ENCODE measurements at places on chromosomes 6 and 20.

DNA sequence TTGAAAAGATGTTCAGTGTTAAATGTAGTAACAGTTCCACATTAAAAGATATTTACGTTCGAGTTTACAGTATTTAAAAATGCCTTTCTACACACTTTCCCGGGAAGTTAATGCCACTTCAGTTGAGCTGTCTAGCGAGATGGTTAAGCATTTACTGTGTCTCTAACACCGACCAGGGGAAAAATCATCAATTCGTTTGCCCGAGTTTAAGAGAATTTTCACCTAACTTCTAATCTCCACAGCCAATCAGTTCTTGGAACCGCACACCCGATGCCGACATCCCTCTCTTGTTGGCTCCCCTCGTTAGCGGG is 58.2 kb downstream of the FAM217A start:
- no peak for DNase-seq

GRCh38 chr6:104956731-104957294 is at the start of gene LIN28B:
Gene LIN28B, plus strand, starts transcription at chr6:104957107. Its CDS starts 144 bp downstream, at chr6:104957251.
- DNase-seq: no peak

- DNase-seq: no peak
Measured at GRCh38 chr20:10594296-10594868, 79.4 kb downstream of the JAG1 start.

DNA sequence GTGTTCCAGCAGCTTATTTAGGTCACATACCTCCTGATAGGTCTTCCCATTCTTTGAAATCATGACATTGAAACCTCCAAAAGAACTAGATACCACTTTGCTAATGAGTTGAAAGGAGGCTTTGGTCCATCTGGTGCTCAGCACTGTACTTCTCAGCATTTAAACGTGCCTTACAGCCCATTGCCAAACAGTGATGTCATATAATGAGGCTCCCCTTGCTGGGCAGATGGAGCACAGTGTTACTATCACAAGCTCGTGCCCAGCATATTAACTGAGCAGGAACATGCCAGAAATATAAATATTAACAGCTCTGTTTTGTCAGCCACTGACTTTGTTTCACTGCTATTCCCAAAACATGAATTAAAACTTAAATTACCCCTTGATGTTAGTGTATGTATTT is 25.5 kb upstream of the MAPK13 start:
- no peak for DNase-seq

- no peak for DNase-seq
Measured at GRCh38 chr6:122704066-122704465, 75.5 kb upstream of the FABP7 start.

GRCh38 chr20:47335251-47336128 is 21.0 kb downstream of the ZMYND8 start:
- DNase-seq: no peak

DNA sequence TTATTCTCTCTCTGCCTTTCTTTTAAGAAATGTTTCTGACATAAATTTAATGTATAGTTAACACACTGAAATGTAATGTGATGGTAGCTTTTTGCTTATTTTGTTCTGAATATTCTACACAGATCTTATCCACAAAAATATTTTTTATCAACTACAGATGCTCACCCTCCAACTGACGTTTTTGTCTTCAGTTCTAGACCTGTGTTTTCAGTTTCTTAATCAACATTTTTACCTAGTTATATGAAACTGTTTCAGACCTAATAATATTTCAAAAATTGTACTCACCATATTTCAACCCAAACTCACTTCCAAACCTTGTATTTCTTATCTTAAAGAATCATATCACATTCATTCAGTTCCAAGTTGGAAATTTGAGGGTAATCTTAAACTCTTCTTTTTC is 452.8 kb downstream of the RFPL4B start:
- DNase-seq: no peak

GRCh38 chr6:136415351-136416007 is 125.8 kb upstream of the BCLAF1 start:
- DNase-seq: no peak

- no peak for DNase-seq
Measured at GRCh38 chr6:136324686-136325380, 35.2 kb upstream of the BCLAF1 start.

- no peak for DNase-seq
Measured at GRCh38 chr6:43966853-43967718, 160.2 kb downstream of the MRPL14 start.

GRCh38 chr20:37358366-37359150 is 12.6 kb downstream of the SRC start:
- DNase-seq: no peak

- DNase-seq: no peak
Measured at GRCh38 chr20:10521068-10521831, 86.1 kb downstream of the SLX4IP start.

DNA sequence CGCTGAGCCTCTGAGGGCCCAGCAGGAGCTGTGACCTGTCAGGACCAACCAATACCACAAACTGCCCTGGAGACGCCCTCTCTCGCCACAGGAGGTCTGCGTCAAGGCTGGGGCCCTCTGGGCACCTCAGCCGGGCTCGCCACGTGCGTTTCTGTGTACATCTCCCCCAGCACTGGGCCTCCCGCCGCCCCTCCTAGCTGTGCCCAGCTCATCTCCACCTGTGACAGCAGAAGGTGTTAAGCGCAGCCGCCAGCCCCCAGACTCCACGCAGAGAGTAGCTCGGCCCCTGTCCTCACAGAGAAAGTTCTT is 91.4 kb downstream of the TAF4 start:
- DNase-seq: no peak

DNA sequence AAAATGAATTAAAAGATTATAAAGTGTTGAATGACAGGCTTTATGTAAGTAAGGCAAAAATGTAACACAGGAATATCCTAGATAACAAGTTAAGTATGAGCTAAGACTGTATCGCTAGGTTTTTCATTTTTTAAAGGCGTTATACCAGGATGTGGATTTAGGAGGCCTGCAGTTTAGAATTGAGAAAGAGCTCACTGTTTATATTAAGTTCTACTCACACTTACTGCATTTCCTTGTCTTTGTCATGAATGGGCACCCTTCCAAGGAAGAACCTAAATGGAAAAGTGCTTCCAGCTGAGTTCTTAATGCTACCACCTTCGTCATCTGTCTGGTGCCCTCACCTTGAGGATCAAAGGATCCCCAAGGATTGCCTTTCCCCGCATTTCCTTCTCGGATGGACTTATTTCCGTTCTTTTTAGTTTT is 148.7 kb downstream of the SOX4 start:
- no peak for DNase-seq

GRCh38 chr20:35334311-35335101 is 42.3 kb upstream of the FAM83C start:
- DNase-seq: no peak

GRCh38 chr6:40295251-40295950 is 291.8 kb downstream of the LRFN2 start:
- DNase-seq: no peak

DNA sequence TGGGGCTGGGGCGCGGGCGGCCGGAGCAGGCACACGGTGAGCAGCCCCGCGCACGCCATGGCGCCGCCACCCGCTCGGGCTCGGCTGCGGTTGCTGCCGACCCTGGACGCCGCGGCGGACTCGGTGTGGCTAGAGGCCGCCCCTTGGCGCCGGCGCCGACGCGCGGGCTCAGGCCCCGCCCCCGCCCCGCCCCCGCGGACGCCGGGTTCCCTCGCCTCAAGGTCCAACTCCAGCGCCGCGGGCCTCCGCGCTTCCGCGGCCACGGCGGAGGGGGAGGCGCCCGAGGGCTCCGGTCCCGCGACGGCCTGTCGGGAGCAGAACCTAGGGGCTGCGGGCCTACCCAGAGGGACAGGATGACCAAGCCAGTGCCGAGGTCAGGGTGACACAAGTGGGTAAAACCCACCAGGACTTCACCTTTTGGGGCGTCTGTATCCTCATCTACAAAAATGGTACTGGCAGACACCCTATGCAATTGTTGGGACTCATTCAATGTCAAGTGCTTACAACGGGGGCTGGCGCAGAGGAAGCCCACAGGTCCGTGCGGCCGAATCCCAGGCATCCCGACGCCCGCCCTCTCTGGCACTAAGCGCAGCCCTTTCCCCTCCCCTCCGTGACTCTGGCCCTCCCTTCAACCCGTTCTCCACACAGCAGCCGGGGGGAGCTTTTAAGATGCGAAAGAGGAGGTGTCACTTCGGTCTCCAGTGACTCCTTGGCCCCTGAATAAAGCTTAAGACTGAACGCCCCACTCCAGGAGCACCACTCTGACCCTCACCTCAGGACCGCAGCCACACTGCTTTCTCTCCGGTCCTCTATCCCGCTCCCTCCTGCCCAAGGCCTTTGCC is at the start of gene NECAB3:
Gene NECAB3 (minus strand): TSS at position 135 of the 842 bp plus-strand sequence. CDS start 76 bp downstream, at position 59.
- no peak for DNase-seq

DNA sequence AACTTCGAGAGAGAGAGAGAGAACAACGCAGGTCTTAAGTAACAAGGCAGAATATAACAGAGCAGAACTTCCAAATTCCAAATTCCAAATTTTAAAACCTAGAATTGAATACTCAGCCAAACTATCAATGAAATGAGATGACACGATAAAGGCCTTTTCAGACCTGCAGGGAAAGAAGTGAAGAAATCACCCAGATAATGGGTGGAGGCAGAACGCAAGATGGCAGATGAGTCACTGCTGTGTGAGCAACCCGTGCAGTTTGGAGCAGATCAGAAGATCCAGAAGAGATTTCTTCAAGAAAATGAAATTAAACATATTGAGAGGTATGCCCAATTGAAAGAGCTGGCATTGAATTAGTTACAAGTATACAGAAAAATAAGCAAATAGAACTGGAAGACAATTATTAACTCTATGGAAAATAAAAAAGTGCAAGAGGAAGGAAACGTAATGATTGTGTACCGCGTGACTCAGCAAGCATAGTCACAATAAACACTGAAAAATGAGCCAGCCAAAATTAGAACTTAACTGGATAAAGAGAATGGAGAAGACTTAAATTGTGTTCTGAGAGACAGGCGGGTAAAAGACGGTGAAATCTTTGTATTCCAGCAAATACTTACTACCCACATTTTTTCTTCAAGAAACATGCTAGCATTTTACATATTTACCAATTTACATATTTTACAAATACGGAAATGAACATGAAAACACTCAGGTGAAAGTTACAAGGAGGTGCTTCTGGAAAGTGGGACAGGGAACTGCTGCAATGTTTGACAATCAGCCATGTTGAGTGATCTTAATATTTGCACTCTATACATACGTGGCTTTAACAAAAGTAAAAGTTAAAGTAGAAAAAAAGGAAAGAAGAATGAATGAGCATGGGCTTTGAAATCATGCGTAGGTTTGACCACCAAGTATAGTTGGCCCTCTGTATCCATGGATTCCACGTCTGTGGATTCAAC is 87.9 kb upstream of the CDYL start:
- no peak for DNase-seq

GRCh38 chr6:121944354-121944753 is 455.1 kb upstream of the HSF2 start:
- DNase-seq: no peak

- no peak for DNase-seq
Measured at GRCh38 chr6:307065-307814, 15.0 kb downstream of the DUSP22 start.

GRCh38 chr20:22159276-22159675 is 425.1 kb downstream of the FOXA2 start:
- DNase-seq: no peak

DNA sequence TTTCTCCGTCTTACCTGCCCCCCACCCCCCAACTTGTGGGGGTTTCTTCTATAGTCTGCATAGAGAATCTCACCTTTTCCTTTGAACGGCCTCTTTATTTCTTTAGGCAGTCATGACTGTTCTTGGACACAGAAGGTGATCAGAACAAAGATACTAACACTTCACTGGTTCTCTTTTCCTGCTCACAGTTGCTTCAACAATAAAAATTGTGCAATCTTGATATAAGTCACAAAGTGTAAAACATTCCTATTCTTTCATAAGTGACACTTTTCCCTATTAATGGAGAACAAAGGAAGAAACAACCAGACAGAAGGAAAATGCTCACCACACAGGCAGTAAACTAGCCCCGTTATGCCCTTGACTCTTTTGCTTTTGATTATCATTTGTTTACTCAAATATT is 238.4 kb upstream of the QKI start:
- DNase-seq: no peak
